ENCODE measurements at places on chromosomes 7 and 10. TPM values are rescaled to one million over a fixed set of nuclear protein-coding genes. Genes with fewer than 3 reads are reported as not detected.

- DNase-seq: peak; percentile 18
Observed at GRCh38 chr7:22726345-22726906, 574 bp upstream of the IL6 start.

DNA sequence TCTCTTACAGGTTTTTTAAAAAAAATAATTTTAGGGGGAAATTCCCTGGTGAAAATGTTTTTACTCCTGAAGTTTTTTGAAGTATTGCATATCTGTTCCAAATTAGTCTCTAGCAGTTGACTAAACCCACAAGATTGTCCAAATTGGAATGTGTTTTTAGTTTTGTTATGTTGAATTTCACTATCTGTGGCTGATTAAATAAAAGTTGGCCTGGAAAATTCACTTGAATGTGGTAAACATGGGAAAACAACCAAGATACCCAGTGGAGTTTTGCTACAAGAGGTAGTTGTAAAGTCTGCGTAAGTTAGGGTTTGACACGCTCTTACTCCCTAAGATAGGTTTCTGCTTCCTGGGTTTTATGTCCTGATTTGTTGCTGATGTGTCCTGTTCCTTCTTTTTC lies 3.3 kb downstream of the TSGA13 start:
- no peak for DNase-seq

- peak; percentile 94 for DNase-seq
Observed at GRCh38 chr7:55254596-55255495, 110.3 kb upstream of the LANCL2 start.

- DNase-seq: no peak
Observed at GRCh38 chr7:122764902-122765301, 62.2 kb upstream of the RNF148 start.

GRM3 gene
- 3.4 TPM for total RNA-seq

Data from neural crest cell (in vitro differentiated cells).